ENCODE measurements at places on chromosomes 13 and 19.

DNA sequence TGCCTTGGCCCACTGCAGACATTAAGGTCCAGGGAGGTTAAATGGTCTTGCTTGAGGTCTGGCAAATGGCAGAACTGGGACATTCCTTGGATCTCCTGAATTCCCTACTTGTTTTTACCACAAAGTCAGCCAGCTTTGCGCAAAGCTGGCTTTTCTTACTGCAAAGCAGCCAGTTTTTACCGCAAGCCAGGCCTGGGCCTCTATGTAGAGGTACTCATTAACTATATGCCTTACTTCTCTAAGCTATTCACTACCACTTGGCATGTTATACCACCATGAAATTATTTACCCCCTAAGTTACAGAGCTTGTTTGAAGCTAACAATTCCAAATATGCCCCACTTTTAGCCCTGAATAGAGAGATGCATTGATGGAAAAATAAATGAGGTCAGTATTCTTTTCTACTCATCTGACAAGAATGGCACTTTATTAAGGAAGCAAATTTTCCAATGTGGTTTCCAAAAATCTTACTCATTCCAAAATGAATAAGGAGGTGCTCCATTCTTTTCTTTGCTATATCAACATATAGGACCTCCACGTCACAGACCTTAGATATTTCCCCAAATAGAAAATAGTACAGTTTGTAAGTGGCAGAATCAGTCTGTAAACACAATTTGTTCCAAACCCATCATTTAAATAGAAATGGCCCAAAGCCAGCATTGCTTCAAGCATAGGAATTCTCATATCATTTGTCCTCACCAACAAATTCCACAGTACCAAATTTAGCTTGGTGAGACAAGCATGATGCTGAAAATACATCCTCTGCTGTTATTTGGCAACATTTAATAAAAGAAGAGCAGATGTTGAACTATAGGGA, 143.9 kb upstream of the TSC22D1 start:
- peak; percentile 67 for DNase-seq

GRCh38 chr19:6958791-6959190, 62.4 kb downstream of the MBD3L2B start:
- no peak for DNase-seq

GRCh38 chr13:80604098-80604497, 263.2 kb upstream of the SPRY2 start:
- peak; percentile 66 for DNase-seq

DNA sequence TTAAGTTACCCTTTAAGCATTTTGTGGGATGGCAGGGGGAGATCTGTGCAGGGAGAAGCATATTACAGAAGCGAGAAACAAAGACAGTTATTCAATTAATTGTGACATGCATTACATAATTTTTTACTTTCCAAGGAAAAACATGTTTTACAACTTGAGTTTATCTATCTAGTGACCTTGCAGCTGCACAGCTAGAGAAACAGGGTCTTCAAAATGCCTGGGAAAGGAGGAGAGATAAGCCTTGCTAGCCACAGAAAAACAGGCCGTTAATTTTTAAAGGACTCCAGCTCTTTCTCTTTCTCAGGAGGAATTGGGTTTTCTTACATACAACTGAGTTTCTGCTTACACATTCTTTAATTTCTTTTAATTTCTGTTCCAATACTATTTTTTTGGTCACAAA, 14.8 kb upstream of the ZNF431 start:
- DNase-seq, result no peak

DNA sequence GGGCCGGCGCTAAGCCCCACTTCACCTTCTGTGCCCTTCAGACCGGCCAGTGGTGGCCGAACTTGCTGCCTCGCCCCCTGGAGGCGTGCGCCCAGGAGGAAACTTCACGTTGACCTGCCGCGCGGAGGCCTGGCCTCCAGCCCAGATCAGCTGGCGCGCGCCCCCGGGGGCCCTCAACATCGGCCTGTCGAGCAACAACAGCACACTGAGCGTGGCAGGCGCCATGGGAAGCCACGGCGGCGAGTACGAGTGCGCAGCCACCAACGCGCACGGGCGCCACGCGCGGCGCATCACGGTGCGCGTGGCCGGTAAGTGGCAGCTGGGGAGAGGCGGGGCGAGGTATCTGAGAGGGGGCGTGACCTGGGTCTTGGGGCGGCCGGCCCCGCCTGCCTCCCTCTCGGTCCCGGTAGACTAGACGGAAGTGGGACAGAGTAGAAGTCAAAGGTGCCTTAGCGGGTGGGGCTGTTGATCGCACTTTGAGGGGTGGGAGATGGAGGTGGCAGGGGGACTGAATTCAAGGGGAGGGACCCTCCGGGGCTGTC, 5.6 kb downstream of the ICAM5 start:
- DNase-seq, result no peak

DNA sequence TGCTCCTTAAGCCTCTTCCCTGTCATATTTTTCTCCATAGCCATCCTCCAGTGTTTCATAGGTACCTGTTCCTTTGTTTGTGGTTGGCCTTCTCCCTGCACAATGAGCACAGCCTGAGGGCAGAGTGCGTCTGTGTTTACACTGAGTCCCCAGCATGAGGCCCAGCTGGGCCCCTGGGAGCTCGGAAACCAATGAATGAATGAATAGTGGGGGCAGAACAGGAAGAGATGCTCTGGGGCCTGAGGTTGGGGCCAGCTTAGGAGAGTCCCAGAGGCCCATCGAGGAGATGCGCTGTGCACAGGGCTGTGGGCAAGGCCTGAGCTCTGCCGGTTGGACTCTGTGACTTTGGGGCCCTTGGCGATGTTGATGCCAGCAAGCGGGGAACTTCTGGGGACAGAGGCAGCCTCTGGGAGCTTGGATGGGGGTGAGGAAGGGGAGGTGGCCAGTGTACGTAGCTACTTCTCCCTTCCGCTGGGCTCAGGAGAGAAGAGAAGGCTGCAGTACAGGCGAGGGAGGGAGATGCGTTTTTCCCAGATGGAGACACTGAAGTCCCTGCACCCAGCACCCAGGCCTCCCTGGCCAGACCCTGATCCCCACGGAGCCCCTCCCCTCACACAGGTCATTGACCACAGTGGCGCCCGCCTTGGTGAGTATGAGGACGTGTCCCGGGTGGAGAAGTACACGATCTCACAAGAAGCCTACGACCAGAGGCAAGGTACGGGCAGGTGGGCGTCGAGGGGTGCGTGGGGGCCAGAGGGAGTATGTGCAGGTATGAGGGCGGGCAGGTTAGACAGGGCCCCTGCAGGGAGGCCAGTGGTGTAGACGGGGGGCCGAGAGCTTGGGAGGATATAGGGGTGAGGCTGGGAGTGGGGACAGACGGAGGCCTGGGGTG, 5.1 kb downstream of the TBCB start:
- no peak for DNase-seq

DNA sequence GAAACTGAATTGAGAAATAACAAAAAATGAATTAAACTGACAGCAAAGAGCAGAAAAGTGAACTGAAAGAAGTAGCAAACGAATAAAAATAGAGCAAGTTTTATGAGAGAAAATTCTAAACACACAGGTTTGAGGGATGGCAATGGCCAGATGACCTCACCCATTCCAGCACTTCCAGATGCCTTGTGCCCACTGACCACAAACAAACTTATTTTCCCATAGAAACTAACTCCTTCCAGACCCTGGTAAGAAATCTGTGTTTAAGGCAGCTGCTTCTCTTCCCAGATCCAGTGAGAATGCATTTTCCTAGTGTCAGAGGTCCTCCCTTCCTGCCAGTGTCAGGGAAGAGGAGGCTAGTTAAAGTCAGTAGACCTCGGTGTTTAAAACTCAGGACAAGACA, 51.7 kb downstream of the RXFP2 start:
- peak; percentile 9 for DNase-seq

GRCh38 chr19:48881741-48882657, 9.8 kb downstream of the PPP1R15A start:
- DNase-seq, result no peak

DNA sequence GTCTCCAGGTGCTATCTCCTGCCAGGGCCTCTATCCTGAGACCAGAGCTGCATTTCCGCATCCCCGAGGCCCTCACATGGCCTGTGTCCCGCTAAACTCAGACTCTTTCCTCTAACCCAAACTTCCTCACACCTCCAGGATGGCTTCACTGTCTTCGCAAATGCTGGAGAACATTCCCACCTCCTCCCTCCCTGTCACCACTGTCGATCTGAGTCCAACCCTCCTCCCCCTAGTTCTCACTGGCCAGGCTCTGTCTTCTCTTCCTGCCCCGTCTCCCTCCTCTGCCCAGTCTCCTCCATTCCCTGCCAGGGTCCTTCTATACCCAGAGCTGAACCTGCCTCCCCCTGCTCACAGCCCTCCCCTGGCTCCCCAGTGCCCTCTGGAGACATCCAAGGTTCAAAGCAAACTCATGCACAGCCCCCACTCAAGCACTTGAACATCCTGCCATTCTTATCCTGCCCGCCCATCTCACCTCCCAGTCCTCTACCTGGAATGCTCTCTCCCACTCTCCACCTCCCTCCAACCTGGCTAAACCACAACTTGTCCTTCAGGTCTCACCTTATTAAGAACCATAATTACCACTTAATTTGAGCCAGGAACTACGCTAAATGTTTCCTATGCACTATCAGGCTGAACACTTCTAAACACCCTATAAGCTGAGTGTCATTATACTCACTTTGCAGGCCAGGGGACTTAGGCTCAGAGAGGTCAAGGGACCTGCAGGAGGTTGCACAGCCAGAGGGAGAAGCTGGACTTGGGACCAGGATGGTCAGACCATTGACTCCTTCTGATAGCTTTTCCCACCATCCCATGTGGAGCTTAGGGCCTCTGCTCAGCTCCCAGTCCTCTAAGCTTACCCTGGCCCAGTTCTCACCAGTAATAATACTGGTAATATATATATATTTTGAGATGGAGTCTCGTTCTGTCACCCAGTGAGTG, 961 bp upstream of the VSIG10L start:
- no peak for DNase-seq

DNA sequence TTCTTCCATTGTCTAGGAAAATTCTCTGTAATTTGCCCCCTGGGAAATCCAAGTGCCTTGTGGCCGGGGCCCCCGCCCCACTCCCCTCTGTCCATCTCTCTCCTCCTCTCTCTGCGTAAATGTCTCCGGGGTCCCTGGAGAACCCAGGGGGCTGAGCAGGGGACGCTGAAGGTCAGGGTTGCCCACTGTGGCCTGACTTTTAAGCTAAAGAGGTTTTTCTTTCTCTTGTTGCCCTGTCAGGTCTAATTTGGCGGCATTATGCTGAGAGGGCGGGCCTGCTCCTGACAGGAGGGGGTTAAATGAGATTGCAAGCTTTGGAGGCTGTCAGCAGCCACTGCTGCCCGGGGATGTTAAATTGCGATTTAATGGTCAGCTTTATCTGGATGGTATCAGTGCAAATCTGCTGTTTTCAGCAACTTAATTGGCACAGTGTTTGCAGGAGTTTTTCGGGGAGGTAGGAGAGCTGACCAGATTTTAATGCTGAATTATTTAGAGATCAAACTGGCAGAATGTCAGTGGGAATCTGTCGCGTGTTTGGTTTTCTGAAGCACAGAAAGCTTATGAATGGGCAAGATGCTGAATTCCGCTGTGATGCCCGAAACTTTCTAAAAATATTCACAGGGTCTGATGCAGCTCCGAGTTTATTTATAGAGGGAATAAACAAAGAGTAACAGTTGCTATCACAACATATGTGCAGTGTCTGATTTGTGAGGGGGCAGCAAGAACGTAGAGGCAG, 93.2 kb upstream of the SOX1 start:
- no peak for DNase-seq

DNA sequence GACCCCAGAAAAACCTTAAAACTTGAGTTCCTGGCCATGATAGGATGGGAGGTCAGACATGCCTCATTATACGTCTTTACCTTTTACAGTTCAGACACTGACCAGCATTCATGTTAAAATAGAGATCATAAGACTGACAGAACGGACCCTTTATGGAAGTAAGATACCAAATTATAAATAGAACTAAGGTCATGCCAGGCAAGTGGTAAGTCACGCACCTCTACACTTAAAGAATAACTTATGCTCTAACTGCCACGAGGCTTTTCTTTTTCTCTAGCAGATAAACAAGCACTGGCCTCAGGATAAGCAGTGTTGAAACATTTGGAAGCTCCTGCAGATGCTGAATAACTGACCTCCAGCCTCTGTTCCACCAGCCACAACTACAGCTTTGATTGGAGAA, 28.4 kb downstream of the GPR42 start:
- no peak for DNase-seq

DNA sequence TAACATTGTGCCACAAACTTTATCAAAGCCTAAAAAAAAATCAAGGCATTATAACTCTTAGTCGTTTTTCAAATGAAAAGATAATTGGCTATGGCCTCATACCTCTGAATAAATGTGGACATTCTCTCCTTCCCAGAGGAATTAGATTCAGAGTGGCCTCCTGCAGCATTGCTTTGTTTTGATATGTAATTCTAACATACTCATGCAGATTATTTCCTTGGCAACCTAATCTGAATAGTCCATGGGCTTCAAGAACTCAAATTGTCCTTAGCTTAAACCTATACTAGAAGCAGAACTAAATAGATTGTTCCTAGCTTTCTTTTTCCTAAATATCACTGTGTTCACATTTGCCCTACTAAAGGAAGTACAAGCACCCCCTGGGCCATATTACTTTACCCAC, 1146.9 kb downstream of the OLFM4 start:
- DNase-seq, result no peak

- DNase-seq, result no peak
Measured at GRCh38 chr19:11418094-11418548, 993 bp downstream of the RGL3 start.

- no peak for DNase-seq
Measured at GRCh38 chr13:48568370-48569103, 35.7 kb upstream of the RCBTB2 start.

- peak; percentile 23 for DNase-seq
Measured at GRCh38 chr13:36352350-36352749, 6.2 kb upstream of the SPART start.

- no peak for DNase-seq
Measured at GRCh38 chr13:95456815-95457214, 95.7 kb upstream of the CLDN10 start.

DNA sequence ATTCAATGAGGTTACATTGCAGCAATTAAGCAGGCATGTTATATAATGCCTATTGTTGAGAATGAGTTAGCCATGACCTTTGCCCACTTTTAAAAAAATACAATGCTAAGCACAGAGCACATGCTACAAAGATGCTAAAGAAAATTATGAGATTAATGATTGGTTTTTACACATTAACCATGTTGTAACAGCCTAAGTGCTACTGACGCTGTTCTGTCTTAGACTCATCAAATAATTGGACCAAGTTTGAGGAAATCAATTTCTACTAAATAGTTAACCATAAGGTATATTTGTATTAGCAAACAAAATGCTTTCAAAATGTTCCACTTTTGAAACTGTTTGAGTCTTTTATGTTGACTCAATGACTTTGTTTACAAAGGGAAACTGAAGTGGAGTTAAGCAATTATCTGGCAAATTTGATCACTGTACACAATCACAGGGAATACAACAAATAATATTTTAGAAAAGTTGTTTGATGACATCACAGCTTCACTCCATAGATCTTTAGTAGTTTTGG, 14.3 kb downstream of the MIR17HG start:
- DNase-seq, result no peak

GRCh38 chr13:75334634-75335447, 147.1 kb downstream of the TBC1D4 start:
- DNase-seq, result no peak

GRCh38 chr19:42269478-42270345, 660 bp downstream of the CIC start:
- DNase-seq, result no peak

GRCh38 chr13:66795636-66796035, 434.5 kb downstream of the PCDH9 start:
- DNase-seq, result no peak

Data from HCEC 1CT (cell line).